ENCODE measurements at places on chromosomes 16 and 17.

DNA sequence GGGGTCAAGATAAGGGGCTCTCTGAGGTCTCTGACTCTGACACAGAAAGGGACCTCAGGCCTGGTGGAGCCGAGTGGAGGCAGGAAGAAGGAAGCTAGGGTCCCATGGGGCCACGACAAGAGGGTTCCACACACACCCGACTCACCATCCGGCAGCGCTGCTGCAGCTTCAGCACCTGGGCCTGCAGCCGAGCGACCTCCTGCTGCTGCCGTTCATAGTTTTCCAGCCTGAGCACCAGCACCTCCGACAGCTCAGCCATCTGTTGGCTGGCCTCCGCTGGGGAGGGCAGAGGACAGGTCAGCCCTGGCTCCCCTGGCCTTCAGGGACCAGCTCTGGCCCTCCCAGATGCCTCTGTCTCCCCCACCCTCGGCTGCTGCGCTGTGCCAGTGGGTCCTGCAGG lies 6.4 kb downstream of the HAP1 start:
- no peak for DNase-seq

- DNase-seq, result no peak
Measured at GRCh38 chr17:70357190-70357589, 187.9 kb downstream of the KCNJ2 start.

- DNase-seq, result no peak
Measured at GRCh38 chr17:82780971-82781893, 29.4 kb downstream of the TBCD start.

DNA sequence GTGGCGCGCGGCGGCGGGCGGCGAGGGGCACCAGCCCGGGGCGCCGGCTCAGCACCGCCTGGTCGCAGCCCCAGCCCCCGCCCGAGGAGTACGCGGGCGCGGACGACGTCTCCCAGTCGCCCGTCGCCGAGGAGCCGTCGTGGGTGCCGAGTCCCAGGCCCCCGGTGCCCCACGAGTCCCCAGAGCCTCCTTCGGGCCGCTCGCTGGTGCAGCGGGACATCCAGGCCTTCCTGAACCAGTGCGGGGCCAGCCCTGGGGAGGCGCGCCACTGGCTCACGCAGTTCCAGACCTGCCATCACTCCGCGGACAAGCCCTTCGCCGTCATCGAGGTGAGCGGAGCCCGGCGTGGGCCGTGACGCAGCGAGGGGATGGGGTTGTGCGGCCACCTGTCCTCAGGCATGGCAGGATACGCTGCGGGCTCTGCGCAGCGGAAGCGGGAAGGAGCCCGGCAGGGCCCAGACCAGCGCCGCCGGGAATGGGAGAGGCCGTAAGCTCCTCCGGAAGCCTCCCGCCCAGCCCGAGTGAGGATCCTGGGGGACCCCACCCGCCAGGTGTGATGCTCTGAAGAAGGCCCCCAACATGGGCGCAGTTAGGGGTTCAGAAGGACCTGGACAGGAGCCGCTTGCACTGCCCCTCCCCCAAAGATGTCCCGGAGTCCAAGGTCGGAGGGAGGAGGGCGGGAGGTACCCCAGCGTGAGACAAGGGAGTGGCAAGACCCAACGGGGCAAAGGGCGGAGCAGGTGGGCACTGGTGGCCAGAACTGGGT lies 522 bp downstream of the NAGS start:
- no peak for DNase-seq

GRCh38 chr17:1506649-1507267 lies 9.7 kb downstream of the INPP5K start:
- DNase-seq, result no peak

DNA sequence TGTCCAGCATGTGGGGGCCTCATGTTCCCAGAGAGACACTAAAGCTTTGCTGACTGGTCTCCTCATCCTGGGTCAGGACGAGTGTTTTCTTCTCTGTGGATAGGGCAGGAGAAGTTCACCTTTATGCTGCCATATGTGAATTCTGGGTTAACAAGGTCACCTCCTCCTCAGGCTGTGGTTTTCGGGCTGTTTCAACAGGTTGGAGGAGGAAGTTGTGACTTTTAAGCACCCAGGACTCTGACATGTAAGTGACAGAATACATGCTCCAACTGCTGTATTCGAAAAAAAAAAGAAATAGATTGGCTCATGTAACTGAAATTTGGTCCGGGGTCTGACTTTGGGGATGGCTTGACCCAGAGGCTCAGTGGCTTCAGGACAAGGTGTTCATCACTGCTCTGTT lies 54.2 kb downstream of the SNX20 start:
- no peak for DNase-seq

DNA sequence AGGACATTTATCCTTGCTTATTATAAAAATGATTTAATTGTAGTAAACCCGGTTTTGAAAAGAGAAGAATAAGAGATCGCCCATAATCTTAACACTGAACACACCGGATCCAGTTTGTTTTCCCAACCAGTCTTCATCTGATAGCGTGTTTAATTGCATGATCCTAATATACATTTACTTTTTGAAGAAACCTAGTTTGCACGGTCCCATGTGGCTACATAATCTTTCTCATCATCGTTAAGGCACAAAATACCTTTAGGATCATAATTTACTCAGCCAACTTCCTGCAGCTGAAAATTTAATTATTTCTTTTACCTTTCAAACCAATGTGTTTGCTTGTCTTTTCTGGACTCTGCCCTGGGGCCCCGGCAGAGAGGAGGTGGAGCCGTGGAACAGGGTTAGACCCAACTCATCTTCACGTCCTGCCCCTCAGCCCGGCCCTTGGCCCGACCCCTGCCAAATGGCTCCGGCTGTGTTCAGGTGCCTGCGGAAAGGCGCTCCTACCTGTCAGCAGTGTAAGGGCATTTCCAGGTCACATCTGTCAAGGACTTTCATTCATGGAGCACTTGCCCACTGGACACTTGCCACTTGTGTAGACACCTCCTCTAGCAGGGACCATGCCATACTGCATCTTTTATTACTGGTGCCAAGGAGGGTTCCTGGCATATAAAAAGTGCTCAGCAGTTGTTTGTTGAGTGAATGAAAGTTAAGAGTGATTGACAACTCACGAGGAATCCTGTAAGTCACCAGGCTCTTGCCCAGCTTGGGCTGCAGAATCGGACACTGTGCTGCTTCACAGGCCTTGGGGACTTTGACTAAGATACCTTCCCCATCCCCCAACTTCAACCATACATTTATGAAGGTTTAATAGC lies 28.6 kb downstream of the SMARCE1 start:
- DNase-seq, result no peak

DNA sequence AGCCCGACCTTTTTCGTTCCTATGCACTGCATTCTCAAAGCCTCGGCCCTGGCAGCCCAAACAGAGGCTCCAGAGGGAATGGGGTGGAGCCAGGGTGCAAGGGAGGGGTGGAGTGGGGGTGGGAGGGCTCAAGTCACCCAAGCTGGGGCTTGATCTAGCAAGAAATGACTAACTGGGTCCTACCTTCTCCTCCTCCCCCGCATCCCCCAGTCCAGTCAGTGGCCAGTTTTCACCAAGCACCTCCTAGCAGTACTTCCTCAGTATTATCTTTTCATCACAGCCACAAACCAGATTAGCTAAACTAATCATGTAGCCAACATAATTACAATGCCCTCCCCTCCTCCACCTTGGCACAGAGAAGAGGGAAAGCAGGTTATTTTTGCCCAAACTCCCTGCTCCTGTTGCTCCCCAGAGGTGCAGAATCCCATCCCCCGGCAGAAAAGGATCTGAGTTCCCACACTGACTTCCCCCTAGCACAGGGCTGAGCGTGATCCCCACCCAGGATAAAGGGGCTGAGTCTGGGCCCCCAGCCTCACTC lies 2.2 kb downstream of the JUP start:
- no peak for DNase-seq

DNA sequence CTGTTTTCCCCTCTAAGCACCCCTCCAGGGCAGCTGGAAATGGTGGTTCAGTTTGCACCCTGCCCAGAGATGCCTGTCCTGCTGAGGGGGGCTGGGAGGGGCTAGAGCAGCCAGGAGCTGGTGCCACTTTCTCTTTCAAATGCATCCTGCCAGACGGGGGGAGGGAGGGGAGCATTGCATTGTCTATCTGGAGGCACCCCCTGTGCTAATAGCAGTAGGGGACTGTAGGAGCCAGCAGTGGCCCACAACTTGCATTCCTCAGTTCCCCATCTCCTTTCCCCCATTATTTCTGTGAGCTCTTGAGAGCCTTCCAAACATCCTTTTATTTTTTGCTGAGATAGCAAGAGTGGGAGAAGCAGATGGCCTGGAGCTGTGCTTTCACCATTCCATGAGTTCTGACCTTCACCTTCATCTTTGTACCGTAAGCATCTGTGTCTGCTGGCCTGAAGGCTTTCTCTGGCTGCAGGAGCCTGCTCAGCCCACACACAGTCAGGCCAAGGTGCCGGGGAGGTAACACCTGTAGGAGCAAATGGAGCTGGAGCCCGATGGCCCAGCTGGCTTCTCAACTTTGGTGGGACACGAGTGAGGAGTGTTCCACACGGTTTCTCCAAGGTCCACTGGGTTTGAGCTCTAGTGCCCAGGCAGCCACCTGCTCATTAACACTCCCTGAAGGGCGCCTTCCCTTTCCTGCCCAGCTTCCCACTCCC lies 5.2 kb downstream of the WFDC1 start:
- no peak for DNase-seq

DNA sequence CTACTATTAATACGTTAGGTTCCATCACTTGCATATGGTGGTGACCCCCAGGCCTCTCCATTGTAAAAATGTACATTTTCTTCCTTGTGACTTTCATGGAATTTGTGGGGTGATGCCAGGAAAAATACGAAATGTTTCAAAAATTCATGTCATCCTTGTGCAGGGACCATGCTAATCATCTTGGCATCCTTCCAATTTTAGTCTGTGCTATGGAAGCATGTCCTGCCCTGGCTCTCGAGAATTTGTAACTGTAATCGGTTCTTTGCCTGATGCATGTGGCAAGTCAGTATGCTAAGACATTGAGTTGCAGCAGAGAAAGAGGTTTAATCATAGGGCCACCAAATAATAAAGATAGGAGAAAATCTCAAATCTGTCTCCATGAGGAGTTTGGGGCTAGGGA lies 14.3 kb upstream of the GINS3 start:
- no peak for DNase-seq

DNA sequence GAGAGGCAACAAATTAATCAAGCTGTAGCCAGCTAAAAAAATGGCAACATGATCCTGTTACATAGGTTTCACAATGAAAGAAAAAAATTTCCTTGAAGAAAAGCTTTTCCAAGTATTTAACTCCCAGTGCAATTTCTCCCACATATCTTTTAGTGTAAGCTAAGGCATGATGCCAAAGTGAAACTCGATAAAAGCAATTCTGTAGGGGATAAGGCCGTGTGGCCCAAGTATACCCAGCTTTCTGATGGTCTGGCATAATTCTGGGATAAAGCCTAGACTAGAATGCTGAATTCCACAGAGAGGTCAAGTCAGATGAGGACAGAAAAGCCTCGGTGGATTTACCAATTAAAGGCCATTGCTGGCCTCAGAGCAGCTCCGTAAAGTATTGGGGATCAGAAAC lies 36.2 kb downstream of the CTCF start:
- no peak for DNase-seq

DNA sequence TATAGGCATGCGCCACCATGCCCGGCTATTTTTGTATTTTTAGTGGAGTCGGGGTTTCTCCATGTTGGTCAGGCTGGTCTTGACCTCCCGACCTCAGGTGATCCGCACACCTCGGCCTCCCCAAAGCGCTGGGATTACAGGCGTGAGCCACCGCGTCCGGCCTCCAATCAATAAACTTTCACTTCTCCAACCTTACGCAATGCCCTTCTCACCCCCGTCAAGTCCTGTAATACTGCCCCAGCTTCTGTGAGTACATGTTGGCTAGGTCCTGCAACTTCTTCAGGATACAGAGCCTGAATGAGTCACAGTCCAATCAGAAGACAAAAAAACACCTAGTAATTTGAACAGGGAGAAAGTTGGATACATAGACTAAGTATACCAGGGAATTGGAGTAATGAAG lies 47.1 kb upstream of the PHOSPHO1 start:
- no peak for DNase-seq

- no peak for DNase-seq
Measured at GRCh38 chr16:12500771-12501170, 302.9 kb downstream of the CPPED1 start.

GRCh38 chr17:17372856-17373520 lies 69.8 kb downstream of the NT5M start:
- no peak for DNase-seq

DNA sequence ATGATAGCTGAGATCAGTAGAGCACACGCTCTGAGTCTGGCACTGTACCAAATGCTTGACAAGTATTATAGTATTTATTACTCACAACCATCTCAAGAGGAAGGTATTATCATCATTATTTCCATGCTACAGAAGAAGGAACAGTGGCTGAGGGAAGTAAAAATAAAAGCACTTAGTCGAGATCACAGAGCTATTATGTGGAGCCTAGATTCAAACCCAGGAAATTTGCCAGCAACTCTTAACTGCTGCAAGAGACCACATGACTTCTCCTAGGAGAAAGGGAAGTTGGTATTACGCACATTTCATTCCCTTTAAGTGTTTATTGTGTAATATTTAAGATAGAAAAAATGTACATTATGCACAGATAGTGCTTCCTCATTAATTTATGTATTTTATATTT lies 1.0 kb upstream of the RHOT1 start:
- DNase-seq, result no peak

DNA sequence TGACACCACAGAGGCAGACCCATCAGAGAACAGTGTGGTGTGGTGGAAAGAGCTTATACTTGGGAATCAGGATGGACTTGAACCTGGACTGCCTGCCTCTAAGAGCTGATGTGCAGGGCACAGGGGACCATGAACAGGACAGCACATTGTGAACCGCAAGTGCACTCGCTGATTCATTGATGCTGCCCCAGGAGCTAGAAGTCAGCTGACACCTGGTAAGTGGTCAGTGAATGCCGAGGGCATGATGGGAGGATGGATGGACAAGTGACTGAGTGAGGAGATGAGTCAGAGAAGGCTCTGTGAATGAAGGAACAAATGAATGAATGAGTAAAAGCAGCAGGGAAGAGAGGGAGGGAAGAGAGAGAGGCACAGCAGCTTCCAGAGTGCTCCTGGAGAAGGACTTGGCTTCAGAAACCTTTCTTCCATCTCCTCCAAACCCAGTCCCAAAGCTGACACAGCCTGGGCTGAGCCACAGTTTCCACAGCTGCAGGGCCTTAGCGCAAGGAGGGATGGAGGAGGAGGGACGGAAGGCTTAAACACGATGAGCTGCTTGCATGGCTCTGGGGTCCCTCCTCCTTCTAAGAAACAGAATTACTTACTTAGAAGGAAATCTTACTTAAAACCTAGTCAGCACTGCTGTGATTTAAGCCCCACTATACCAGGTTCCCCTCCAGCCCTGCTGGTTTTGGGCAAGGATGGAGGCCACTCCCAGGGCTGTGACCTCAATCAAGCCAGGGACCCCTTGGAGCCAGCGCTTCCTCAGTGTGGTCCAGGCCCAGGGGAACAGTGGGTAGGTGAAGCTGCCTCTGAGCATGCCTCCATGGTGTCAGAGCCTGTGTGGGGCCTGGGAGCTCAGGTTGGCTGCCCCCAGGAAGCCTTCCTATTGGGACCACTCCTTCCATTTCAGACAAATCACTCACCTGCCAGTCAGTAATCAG lies 184.6 kb downstream of the TMEM132E start:
- no peak for DNase-seq
